ENCODE measurements at places on chromosomes 5 and 9.

DNA sequence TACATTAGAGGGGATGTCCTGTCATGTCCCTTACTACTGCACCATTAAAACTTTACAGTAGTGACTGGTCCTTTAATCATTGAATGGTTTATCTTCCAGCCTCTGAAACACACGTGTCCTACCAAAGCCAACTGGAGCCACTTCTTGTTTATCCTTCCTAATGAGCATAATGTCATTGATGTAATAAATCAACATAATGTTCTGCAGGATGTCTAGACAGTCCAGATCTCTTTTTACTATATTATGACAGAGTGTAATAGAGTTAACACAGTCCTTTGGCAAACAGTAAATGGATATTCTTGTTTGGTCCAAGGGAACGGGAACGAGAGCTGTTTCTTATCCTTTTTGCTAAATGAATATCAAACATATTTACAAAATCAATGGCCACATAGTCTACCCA is 88.1 kb upstream of the PTPRD start:
- no peak for DNase-seq

GRCh38 chr5:78345485-78345884 is 14.9 kb upstream of the SCAMP1 start:
- no peak for DNase-seq

DNA sequence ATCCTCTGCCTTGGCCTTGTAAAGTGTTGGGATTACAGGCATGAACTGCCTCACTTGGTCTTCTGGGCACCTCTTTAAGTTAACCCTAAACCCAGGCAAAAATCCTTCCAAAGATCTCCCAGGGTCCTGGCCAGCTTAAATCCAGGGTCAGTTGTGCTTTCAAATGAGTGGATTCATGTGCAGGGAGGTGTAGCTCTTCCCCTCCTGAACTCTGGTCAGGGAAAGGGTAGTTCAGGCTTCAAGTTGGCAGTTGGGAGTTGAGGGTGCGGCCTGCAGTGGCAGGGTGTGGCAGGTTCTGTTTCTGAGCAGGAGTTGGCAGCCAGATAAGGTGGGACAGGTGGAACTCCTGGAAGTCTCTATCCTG is 3.6 kb downstream of the HNRNPAB start:
- DNase-seq, result no peak

- DNase-seq, result no peak
Observed at GRCh38 chr5:177365845-177366527, 8.3 kb downstream of the RGS14 start.

- DNase-seq, result no peak
Observed at GRCh38 chr5:150487199-150488061, 20.5 kb upstream of the NDST1 start.

DNA sequence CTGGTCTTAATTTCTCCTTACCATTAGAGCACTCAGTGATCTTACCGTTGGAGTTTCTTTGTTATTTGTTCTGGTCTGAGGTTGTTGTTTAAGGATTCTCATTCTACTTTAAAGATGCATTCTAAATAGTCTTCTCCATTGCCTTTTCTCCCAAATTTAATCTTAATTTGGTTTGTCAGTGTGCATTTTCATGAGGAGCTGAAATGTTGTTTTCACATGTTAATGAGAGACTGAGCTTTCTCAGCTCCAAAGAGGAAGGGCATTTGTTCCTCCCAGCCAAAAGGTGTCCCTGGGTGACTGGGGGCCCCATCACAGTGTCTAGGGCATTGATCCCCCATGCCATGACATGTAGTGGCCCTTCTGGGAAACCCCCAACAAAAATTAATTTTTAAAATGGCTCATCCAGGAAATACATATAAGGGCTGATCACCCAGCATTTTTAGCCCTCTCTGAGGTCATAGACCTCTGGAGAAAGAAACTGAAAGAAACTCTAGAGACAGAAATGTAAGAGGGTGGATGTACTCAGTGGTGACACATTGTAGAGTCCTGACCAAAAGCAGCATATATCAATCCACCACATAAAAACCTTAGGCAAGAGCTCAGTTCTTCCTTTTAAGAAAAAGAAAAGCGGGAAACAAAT is 240.4 kb upstream of the RAI14 start:
- no peak for DNase-seq

DNA sequence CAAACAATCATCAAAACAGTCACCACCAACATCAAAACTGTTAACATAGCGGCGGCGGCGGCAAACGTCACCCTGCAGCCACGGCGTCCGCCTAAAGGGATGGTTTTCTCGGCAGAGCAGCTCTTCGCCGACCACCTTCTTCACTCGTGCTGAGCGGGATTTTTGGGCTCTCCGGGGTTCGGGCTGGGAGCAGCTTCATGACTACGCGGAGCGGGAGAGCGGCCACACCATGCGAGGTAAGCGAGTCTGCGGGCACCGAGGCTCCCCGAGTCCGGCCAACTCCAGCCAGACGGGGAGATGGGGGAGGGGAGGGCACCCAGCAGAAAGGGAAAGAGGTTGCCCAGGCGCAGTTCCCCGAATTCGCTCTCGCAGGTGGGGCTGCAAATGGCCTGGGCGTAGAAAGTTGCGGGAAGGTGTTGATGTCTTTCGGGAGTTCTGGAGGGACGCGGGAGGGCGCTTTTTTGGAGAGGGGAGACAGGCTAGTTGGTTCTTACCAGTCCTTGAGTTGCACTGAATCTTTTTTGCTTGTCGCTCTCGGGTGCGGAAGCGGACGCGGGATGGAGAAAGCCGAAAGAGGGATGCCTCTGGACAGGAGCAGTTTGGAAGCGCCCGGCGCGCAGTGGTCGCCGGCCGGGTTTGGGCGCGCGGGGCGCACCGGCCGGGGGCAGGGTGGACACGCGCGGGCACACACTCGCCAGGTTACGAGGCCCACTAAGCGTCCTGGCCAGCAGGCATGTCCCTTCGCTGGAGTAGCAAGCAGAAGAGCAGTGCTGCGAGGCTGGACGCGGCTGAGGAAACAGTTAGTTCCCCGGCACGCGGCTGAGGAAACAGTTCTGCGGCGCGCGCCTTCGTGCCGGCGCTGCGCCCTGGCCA is 849 bp downstream of the RORB start:
- peak; percentile 17 for DNase-seq

DNA sequence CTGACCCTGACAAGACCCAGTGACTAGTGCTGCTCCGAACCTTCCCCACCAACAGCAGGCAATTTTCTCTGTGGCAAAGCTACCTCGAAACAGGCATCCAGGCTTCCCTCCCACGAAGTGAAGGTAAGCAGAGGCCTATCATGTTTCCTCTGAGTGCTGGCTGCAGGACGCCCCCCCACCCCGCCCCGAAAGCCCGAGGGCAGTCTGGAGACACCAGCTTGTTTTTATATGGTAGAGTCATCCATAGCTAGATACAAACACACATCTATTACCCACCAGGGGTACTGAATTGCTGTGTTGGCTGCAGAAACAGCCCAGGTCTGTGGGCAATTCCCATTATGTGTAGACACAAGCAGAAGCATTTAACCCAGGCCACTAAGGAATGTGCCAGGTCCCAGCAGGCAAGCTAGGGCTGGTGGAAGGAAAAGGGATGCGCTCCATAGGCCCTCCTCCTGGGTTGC is 40.4 kb downstream of the LIX1 start:
- DNase-seq, result no peak

GRCh38 chr9:134560654-134561053 is 80.9 kb upstream of the COL5A1 start:
- no peak for DNase-seq

- no peak for DNase-seq
Observed at GRCh38 chr5:72093217-72093616, 14.1 kb upstream of the MAP1B start.

GRCh38 chr5:151581812-151582583 is 9.1 kb downstream of the FAT2 start:
- no peak for DNase-seq

GRCh38 chr5:129852747-129853352 is 51.4 kb upstream of the CHSY3 start:
- peak; percentile 72 for DNase-seq

GRCh38 chr5:31324842-31325241 is 131.4 kb downstream of the CDH6 start:
- no peak for DNase-seq

GRCh38 chr9:107523539-107523938 is 34.0 kb upstream of the KLF4 start:
- DNase-seq, result no peak

DNA sequence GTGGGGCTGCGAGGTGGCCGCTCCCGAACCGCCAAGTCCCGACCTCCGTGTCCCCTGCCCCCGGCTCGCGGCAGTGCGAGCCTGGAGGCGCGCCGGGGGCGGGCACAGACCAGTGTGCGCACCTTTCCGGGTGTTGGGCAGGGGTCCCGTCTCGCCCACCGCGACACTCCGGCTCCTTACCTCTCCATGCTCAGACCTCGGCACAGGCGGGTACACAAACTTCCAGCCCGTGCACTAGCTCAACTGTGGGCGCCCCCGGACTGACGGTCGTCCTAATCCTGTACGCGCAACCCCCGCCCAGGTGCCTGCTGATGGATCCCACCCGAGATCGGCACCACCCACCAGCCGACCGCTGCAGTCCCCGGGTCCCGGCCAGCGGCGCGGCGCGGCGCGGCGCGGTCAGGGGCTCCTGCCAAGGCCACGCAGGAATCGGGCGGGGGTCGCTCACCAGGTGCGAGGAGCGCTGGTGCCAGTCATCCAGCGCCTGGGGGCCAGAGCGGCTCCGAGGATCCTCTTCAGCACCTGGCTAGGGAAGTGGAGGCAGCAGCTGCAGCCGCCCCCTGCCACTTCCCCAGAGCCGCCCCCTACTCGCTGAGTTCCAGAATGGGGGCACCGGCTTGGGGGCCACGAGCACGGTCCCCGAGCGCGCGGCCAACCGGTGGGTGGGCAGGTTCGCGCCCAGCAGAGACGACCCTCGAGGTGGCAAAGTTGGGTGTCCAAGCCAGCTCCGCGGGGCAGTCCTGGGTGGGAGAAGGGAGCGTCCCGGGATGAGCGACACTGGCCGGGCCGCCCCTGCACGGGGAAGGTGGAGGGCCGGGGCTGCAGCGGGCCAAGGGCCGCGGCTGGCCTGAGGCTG is 511 bp downstream of the SEMA5A start:
- DNase-seq, result peak; percentile 17

DNA sequence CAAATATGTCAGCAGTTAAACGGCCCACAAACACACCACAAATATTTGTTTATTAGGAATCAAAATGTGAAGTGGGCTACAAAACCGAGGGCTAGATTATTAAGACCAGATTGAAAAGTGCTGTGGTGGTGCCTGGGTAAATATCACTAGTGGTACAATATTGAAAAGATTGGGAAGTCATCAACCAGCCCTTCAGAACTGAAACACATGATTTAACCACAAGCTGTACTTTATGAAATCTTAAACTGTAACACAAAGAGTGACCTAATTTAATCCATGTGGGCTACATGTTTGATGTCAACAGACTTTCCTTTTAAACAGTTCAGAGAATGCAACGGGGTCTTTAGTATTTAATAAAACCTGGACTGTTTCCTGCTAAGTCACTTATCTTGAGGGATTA is 182.3 kb downstream of the SPATA31D1 start:
- no peak for DNase-seq

DNA sequence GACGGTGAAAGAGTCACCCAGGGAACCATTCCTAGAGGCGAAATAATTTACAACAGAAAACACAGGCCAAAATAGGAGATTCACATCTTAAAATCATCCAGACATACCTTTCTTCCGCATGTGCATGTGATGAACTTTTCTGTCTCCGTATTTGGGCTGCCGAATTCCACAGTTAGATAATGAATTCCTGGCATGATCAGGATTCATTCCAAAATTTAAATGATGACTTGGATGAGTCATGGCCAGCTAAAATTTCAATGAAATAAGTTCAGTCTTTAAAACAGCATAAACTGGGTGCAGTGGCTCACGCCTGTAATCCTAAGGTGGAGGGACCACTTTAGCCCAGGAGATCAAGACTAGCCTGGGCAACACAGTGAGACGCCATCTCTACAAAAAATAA is 82.7 kb downstream of the DROSHA start:
- no peak for DNase-seq

DNA sequence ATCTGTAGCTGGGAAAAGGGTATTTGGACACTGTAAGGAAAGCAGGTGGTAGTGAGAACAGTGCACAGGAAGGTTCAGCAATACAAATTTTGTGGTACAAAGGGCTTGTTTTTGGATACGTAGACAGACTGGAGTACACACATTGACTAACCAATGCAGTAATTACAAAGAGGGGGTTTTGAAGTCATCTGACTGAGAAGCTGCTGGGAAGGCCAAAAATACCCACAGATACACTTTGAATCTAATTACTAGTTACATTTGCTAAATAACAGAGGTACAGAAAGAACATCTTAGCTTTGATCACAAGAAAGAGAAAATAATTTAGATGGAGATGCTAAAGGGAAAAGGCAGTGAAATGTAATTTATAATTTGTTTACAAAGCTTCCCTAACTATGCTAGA is 45.9 kb downstream of the PKD2L2 start:
- DNase-seq, result no peak

GRCh38 chr5:94197970-94198369 is 420.4 kb downstream of the KIAA0825 start:
- DNase-seq, result no peak

DNA sequence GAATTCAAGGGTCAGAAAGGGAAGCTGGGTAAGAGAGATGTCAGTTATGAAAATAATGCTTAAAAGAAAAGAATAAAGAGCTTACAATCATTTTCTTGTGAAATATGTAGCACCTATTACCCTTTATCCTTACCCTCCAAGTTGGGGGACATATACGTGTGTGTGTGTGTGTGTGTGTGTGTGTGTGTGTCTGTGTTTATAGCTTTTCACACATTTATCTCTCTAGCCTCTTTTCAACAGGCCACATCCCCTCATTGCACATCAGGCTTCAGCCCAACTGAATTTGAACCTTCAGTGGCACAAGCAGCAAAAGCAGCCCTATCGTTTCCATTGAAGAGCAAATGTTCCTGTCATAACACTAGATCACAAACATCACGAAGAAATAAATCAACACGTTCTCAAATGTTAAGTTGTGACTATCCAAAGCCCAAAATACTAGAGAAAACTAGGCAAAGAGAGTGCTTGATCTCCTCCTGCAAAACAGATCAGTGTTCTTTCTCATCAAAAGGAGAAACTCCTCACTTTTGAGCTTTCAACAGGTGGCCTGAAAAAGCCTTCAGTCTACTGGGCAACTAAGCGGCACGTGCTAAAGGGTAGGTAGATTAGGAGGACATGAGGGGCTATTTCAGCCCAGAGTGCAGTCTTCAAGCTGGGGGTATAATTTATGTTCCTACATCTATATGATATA is 416.4 kb downstream of the EFNA5 start:
- no peak for DNase-seq

- DNase-seq, result no peak
Observed at GRCh38 chr9:136085815-136086212, 9.3 kb downstream of the NACC2 start.
